Activated CD4-positive, CD25-positive, alpha-beta regulatory T cell (primary cell): ENCODE measurements at places on chromosomes 4 and X.

DNA sequence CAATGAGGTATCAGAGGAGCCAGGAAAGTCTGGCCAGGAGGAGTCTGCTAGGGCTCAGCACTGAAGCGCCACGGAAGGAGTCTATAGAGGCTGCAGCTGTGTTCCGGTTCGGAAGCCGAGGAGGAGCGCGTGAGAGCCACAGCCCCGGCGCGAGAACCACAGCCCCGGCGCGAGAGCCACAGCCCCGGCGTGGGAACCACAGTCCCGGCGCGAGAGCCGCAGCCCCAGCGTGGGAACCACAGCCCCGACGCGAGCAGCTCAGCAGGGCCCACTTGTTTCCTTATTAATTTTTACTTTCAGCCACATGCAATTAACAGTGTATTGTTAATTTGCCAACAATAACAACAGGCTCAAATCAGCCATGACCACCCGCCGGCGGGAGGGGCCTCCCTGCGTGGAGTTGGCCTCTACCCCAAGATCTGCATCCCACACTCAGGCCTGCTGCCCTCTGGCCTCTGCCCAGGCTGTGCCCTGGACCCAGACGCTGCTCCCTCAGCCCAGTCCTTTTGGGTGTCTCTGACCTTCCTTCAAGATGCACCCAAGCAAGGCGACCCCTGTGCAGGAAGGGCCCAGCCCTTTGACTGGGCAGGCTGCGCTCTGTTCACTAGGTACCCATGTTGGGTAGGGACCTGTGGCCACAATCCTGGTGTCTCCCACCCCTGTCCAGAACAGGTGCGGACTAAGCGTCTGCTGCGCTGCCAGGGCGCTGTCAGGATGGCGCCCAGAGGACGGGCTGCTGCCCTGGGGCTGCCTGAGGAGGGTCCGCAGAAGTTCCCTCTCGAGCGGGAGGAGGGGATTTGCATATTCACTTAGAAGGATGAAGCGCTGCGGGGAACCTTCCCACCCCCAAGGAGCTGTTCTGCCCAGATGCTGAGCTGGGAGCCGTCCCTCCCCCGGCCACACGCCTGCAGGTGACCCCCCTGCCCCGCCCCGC, 113.8 kb downstream of the ADRA2C start:
- no peak for DNase-seq

- DNase-seq, result no peak
These were observed 66.3 kb downstream of the TAB3 start for GRCh38 chrX:30822764-30823163.

DNA sequence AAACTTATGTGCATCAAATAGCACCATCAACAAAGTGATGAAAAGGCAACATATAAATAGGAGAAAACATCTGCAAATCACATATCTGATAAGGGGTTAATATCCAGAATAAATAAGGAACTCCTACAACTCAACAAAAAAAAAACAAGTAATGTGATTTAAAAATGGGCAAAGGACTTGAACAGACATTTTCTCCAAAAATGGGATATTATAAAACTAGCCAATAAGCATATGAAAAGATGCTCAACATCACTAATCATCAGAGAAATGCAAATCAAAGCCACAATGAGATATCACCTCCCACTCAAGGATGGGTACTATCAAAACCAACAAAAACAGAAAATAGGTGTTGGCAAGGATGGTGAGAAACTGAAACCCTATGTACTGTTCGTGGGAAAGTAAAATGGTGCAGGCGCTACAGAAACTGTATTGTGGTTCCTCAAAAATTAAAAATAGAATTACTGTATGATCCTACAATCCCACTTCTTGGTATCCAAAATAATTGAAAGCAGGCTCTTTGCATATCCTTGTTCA, 2.4 kb downstream of the DNAJB14 start:
- DNase-seq, result no peak

- DNase-seq, result no peak
These were observed 62.5 kb upstream of the MCUB start for GRCh38 chr4:109497511-109497910.

GRCh38 chr4:181952478-181952877, 290.7 kb upstream of the TENM3 start:
- no peak for DNase-seq

- DNase-seq, result no peak
These were observed 34.3 kb downstream of the ADH7 start for GRCh38 chr4:99400831-99401230.

GRCh38 chr4:129326571-129327460, 230.9 kb downstream of the C4orf33 start:
- DNase-seq, result no peak
